Right cardiac atrium (tissue), 5 donors: ENCODE measurements at places on chromosomes 16 and 17. TPM values are rescaled to one million over a fixed set of nuclear protein-coding genes. Genes with fewer than 3 reads are reported as not detected.

COPS3 gene
- total RNA-seq, result 61.9 TPM

SHISA9 gene
- 1.2 TPM for total RNA-seq

KRT13 gene
- not detected for total RNA-seq

CCL3 gene
- 1.0 TPM for total RNA-seq

MNT gene
- 11.8 TPM for total RNA-seq

SPDYE4 gene
- not detected for total RNA-seq
